ENCODE measurements at places on chromosomes 3 and 15.

DNA sequence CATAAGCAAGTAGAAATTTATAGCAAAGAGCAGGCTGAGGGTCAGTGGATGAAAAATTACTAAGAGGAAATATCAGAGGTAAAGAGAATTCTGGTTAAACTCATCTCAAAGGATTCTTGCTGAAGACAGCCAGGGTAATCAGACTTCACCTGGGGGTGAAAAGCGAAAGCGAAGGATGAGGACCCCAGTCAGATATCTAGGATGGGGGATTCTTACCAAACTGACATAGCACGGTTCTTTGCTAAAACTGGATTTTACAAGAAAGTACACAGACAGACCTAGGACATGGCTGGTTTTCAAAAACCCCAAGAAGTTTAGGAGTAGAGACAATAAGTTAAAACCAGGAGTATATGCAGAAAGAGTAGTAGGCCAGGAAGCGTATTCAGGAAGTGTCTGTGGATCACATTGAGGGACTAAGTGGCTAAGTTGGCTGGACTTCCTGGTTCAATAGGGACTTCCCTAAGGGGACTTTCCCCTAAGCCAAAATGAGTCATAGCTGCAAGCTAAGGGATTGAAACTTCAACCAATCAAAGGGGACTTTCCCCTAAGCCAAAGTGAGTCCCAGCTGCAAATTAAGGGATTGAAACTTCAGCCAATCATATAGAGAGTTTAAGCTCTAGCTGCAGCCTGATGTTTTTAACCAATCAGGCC lies 2.4 kb upstream of the CFAP91 start:
- no peak overlapping the region for H3K4me3 ChIP-seq
- no peaks in the 10 kb centered on the region for H3K36me3 ChIP-seq
- H3K4me1 ChIP-seq: peaks cover 5% of the 10 kb centered on the region
- H3K27me3 ChIP-seq: no peaks in the 10 kb centered on the region

GRCh38 chr3:13207578-13207922 lies 134.3 kb upstream of the IQSEC1 start:
- no peak for DNase-seq
- no peak overlapping the region for H3K27ac ChIP-seq
- peaks cover 78% of the 10 kb centered on the region for H3K27me3 ChIP-seq
- H3K4me3 ChIP-seq: no peak overlapping the region

- peaks cover 5% of the 10 kb centered on the region for H3K4me1 ChIP-seq
- peaks cover 13% of the 10 kb centered on the region for H3K27me3 ChIP-seq
- no peak for DNase-seq
- no peak overlapping the region for H3K27ac ChIP-seq
These were observed 26.4 kb downstream of the GRIP2 start for GRCh38 chr3:14513566-14514322.

GRCh38 chr3:152199102-152199840 lies 69.5 kb upstream of the MBNL1 start:
- no peak overlapping the region for H3K4me3 ChIP-seq
- no peak overlapping the region for H3K27ac ChIP-seq
- H3K36me3 ChIP-seq: no peaks in the 10 kb centered on the region
- no peaks in the 10 kb centered on the region for H3K27me3 ChIP-seq
- no peak for DNase-seq

DNA sequence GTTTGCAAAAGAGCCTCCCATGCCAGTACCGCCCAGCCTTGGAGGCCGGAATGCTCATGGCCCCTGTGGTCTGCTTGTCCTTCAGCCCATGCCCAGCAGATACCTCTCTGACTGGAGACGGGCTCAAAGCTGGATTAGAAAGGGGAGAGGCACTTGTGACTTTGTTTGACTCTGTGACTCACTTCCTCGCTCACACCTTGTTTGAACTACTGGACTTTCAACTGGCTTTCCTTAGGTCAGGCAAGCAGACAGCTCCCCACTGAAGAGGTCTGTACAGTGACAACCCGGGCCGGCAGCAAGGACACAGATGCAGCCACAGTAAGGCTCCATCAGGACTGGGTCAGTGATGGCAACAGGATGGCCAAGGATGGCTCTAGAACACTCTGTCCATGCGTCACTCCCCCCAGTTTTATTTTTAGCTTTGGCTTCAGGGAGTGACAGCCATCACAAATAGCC lies 98.6 kb upstream of the ABHD17C start:
- no peak overlapping the region for H3K4me3 ChIP-seq
- no peak overlapping the region for H3K27ac ChIP-seq
- H3K36me3 ChIP-seq: peaks cover 33% of the 10 kb centered on the region

- peaks cover 4% of the 10 kb centered on the region for H3K4me1 ChIP-seq
- no peak for DNase-seq
- no peaks in the 10 kb centered on the region for H3K27me3 ChIP-seq
- H3K27ac ChIP-seq: no peak overlapping the region
- H3K36me3 ChIP-seq: peaks cover 27% of the 10 kb centered on the region
These were observed 130.0 kb downstream of the FBN1 start for GRCh38 chr15:48515500-48515899.

GRCh38 chr15:57663262-57663661 lies 43.3 kb upstream of the POLR2M start:
- H3K27ac ChIP-seq: no peak overlapping the region
- no peaks in the 10 kb centered on the region for H3K27me3 ChIP-seq
- DNase-seq: no peak
- H3K4me1 ChIP-seq: peaks cover 5% of the 10 kb centered on the region
- no peak overlapping the region for H3K4me3 ChIP-seq

Measured in mesenchymal stem cell (in vitro differentiated cells and primary cell).